ENCODE measurements at places on chromosomes 1 and 21.

DNA sequence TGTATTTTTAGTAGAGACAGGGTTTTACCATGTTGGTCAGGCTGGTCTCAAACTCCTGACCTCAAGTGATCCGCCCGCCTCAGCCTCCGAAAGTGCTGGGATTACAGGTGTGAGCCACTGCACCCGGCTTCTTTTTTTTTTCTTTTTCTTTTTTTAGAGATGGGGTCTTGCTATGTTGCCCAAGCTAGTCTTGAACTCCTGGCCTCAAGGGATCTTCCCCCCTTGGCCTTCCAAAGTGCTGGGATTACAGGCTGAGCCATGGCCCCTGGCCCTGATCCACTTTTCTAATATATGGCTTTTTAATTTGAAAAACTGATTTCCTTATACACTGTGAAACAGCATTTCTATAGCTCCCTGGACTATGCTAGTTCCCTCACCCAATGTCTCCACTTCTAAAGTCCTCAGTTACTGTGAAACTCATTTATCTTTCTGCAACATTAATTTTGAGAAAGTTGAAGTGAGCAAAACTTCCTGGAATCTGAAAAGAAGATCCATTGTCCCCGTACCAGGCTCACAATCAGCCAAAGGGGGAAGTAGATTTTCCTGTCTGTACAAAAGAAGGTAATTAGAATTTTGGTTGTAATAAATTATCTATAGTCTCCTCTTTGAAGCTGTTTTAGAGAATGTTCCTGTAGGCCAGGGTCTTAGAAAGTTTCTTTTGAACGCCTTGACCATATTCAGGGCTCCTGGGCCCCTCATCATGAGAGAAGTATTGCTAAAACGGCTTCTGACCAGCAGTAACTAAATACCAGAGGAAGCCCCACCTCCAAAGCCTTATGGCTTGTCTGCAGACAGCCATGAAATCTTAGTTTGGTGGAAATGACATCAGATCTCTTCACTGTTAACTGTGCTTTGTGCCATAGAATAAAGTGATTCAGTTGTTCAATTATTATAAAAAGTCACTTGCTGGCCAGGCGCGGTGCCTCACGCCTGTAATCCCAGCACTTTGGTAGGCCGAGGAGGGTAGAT is 34.9 kb downstream of the DEGS1 start:
- DNase-seq: no peak

DNA sequence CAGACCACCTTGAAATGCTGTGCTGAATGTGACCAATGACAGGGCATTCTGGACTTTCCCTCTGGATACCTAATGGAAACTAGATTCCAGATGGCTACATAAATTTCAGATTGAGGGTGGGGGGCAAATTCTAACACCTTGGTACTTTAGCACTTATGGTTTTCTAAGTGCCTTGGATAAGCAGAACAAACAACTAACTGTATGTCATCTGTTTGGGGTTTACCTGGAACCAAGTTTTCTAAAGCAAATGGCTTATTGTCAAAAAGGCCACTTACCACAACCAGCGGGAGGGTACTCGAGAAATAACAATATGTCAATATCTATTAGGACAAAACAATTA is 39.1 kb downstream of the GPR3 start:
- DNase-seq: no peak

GRCh38 chr1:3584915-3585314 is 26.4 kb downstream of the MEGF6 start:
- no peak for DNase-seq

- no peak for DNase-seq
Observed at GRCh38 chr1:109632671-109633346, 13.2 kb downstream of the AMPD2 start.

DNA sequence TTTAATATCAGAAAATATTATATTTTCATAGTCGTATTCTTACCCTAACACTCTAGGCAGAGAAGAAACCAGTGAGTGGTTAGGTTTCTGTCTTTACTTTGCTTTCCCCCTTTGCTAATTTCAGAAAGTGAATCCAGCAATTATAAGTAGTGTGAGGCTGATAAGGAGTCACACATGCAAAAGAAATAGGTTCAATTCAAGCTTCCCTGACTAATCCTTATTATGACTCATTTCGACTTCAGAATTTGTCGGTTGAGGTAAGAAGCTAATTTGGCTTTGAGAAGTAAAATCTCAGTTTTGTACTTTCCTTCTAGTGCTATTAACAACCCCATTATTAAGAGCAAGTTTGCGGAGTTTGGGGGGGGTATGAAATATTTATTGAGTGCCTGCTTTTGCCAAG is 22.4 kb downstream of the ESRRG start:
- DNase-seq: no peak

GRCh38 chr1:27332536-27333281 is 9.1 kb upstream of the SYTL1 start:
- no peak for DNase-seq

DNA sequence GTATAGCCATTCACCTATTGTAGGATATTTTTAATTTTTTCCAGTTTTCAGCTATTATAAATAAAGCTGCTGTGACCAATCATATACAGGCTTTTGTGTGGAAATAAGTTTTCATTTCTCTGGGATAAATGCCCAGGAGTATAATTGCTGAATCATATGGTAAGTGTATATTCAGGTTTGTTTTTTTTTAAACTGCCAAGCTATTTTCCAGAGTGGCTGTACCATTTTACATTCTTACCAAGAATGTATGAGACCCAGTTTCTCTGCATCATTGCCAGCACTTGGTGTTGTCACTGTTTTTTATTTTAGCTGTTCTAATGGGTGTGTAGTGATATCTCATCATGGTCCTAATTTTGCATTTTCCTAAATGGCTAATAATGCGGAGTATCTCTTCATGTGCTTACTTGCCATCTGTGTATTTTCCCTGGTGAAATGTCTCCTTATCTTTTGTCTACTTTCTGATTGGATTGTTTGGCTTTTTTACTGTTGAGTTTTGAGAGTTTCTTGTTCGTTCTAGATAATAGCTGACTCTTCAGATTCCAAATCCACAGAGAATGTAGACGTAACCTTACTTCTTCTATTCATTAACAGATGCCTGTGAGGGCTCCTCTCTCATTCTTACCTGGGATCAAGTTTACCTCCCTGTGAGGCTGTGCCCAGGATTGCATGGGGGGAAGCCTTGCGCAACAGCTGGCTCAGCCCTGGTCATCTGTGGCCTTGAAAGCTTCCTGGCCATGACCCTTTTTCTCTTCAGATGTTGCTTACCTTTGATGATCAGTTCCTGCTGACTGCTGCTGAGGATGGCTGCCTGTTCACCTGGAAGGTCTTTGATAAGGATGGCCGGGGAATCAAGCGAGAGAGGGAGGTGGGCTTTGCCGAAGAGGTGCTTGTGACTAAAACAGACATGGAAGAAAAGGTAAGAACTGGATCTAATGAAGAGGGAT is 42.6 kb downstream of the CFAP57 start:
- DNase-seq: no peak

- no peak for DNase-seq
Observed at GRCh38 chr1:115466433-115466832, 128.4 kb upstream of the NGF start.

GRCh38 chr21:33945652-33946270 is 30.2 kb upstream of the ATP5PO start:
- DNase-seq: no peak

DNA sequence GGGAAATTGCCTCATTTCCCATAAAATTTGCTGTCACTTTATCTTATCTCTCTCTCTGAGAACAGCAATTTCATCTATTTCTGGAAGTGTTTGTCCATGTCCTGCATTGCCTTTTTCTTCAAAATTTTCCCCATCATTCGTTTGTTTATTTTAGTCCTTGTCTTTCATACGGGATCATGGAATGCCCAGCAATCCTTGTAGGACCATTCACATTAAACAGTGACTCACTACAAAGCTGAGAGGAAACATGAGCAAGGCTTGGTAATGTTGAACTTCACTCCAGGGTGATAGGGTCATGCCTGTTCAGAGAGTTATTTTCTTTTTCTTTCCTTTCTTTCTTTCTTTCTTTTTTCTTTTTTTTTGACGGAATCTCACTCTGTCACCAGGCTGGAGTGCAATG is 32.2 kb upstream of the HNRNPU start:
- no peak for DNase-seq

GRCh38 chr1:26059906-26060305 is 7.5 kb downstream of the TRIM63 start:
- DNase-seq: no peak

DNA sequence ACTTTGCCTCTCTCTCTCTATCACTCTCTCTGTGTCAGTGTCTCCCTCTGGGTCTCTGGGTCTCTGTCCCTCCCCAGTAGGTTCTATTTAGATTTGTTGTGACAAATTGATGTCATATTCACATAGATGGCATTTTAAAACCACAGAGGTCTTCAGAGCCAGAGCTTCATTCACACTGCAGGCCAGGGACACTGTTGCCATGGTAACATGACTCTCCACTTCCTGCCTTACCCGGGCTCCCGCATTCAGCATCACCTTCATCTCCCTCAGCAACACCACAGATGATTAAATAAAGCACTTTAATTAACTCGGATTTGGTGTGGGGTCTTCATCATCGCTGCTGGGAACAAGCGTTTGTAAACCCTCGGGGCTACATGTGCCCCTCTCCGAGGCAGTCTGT is 132.6 kb downstream of the ETS2 start:
- DNase-seq: peak; percentile 78

DNA sequence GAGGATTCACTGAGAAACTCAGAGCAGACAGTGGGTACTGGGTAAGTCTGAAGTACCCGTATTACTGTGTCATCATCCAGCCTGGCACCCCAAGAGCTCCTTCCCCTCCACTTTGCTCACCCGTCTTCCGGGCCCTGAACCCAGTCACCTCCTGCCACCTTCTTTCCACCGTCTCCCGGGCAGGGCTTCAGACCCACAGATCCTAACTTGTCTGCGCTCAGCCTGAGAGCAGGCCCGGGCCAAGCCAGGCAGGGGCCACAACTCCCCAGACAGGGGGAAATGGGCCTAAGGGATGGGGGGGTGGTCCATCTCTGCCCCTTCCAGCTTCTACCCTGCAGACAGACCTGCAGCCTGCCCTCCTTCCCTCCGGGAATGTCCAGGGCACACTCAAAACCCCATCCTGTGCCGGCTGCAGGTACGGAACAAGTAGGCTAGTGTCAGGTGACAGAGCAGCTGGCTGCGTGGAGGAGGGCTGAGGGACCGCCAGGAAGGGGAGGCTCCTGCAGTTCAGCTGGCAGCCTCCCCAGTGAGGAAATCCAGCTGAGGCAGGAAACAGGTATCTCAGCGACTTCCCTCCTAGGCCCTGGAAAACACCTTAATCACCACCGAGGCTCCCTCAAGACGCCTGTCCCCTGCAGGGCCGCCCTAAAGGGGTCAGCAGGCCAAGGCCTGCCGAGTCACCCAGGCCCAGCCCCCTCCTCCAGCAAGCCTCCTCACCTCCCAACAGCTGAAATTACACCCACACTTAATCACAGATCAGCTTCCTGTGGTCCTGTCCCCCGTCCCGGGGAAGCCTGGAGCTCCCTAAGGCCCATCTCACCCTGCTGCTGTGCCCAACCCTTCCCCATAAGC is 3.5 kb downstream of the HSPG2 start:
- DNase-seq: no peak

DNA sequence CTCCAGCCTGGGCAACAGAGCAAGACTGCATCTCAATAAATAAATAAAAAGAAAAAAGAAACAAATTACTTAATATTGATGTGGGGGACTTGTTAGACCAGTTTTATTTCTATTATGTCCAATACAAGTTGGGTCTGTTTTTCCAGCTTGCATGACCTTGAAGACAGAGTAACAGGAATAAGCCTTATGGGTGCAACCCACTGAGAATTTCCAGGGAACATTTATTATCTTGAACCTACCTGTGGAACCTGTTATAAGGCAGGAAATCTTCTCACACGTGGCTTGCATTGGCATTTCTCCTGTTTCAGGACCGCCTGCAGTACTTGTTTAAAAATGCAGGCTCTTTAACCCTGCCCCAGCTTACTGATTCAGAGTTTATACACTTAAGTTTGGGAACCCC is 64.0 kb downstream of the ZBTB17 start:
- DNase-seq: no peak

GRCh38 chr1:20726932-20727745 is 5.4 kb downstream of the SH2D5 start:
- DNase-seq: no peak

- DNase-seq: no peak
Observed at GRCh38 chr1:228849011-228849541, 113.8 kb downstream of the RHOU start.

DNA sequence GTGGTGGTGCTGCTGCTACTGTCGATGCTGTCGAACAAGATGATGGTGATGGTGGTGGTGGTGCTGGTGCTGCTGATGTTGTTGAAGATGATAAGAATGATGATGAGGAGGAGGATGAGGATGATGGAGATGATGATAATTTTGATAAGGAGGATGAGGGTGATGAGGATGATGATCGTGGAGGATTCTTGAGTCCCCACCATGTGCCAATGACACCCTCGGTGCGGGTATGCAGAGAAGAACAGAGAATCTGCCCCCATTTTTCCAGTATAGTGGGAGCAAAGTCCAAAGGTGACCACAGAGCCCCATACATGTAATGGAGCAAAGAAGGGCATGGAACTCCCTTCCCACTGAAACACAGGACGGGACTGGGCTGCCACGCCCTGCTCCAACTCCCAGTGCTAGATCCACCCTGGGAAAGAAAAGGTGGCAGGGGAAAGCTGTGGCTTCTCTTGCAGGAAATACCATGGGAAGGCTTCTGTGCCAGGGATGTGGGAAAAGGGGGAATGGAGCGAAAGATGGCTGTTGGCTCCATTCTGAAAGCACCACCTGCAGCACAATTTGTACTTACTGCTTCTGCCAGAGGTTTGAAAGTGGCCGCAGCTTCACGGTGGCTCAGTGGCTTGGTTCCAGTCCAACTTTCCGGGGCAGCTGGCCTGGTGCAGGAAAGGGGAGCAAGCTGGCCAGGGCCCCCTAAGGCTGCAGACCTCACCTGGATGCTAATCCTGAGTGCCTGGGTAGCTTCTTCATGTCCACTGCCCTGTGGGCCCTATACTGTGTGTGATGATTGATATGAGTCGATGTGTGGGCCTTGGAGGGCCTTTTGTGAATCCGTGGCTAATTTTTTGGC is 387.2 kb upstream of the VAMP3 start:
- no peak for DNase-seq

DNA sequence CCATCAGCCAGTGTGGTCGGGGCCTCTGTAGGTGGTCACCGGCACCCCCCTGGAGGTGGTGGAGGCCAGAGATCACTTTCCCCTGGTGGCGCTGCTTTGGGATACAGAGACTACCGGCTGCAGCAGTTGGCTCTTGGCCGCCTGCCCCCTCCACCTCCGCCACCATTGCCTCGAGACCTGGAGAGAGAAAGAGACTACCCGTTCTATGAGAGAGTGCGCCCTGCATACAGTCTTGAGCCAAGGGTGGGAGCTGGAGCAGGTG is 961 bp downstream of the RBM15 start:
- no peak for DNase-seq

- DNase-seq: peak; percentile 56
Observed at GRCh38 chr1:236280438-236281197, 1.1 kb downstream of the ERO1B start.

- no peak for DNase-seq
Observed at GRCh38 chr1:222334026-222334680, 213.8 kb downstream of the HHIPL2 start.

Measured in NCI-H748 treated with DMSO at 0.1 percent for 48 hours (cell line).